ENCODE measurements at places on chromosomes 16 and 17.

GRCh38 chr16:11377154-11377553 is 31.9 kb downstream of the RMI2 start:
- DNase-seq = no peak

DNA sequence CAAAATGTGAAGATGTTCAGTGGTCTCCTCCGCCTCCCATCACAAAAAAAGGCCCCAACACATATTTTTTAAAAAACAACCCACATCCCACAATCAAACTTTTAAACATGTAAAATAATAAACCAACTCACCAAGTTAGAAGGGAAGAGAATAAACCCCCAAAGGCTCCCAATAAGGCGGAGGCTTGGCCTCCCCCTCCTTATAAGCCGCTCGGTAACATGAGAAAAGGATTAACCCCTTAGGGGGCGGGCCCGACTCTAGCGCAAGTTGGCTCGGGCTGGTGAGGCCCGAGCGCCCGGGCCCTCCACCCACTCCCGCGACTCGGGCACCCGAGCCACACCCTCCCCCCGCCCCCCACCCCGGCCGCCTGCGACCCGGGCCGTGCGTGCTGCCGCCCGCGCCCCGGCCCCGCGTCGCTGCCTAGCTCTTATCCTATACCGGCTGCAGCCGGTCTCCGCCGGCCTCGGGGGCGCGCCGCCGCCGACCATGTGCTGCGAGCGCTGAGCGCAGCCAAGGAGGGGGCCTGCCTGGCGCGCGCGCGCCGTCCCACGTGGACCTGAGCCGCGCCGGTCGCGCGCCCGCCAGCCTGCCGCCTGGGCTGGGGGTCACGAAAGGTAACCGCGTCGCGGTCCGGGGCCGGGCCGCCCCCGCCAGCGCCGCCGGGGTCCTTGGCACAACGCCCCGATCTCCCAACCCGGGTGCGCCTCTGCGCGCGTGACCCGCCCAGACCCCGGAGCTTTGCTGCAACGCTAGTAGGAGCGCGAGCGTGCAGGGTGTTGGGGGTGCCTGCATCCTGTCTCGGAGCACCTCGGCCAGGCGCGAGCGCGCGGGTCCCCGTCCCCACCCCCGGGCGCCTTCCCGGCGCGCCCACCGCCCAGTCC is at the start of the genes ARSG and SLC16A6:
Gene ARSG (plus strand): TSS at position 541 of the 881 bp plus-strand sequence. CDS start 15,999 bp downstream, outside the sequence.
Gene SLC16A6 (minus strand): TSS at position 173 of the 881 bp plus-strand sequence. CDS start 12,807 bp downstream, outside the sequence.
- peak; percentile 66 for DNase-seq

DNA sequence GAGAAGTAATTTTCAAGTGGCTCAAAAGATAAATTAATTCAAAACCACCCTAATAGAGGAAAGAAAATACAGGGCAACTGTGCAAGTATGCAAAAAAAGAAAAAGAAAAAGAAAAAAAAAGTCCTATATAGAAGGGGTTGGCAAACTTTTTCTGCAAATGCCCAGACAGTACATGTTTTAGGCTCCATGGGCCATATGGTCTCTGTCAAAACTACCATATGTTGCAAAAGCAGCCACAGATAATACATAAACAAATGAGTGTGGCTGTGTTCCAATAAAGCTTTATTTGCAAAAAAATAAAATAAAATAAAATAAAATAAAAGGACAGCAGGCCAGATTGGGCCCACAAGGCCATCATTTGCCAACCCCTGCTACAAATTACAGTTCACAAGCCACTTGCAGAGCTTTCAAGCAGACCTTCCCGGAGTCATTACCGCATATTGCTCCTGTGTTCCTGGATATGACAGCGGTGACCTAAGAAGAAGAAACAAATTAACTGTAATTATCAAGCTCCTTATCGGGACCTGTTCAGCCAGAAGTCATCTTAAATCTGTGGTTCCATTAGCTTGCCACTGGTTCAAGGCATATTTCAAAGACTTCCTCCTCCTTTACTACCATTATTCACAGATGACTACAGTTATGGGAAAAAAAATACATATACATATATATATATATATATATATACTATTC is 15.9 kb downstream of the ZC3H7A start:
- DNase-seq = no peak

DNA sequence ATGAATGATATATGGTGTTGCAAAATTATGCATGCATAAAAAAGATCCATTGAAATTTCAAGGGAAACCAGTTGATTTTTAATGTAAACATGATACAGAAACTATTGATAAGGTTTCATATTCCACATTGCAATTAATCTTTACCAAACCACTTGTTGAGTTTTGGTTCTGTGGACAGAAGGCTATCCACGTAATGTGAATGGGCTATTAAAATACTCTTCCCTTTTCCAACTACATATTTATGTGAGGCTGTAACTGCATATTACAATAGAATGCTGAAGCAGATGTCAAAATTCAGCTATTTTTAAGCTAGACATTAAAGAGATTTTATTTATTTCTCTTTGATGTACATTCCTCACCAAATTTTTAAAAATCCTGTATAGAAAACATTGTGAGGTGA is 33.7 kb upstream of the VPS4A start:
- no peak for DNase-seq

- DNase-seq = no peak
Observed at GRCh38 chr16:87058728-87059250, 258.4 kb downstream of the C16orf95 start.

DNA sequence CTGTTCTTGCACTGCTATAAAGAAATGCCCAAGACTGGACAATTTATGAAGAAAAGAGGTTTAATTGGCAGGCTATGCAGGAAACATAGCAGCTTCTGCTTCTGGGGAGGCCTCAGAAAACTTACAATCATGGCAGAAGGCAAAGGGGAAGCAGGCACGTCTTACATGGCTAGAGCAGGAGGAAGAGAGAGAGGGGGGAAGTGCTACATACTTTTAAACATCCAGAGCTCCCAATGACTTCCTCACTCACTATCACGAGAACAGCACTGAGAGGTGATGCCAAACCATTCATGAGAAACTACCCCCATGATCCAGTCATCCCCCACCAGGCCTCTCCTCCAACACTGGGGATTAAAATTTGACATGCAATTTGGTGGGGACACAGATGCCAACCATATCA is 13.3 kb downstream of the WFIKKN2 start:
- no peak for DNase-seq

DNA sequence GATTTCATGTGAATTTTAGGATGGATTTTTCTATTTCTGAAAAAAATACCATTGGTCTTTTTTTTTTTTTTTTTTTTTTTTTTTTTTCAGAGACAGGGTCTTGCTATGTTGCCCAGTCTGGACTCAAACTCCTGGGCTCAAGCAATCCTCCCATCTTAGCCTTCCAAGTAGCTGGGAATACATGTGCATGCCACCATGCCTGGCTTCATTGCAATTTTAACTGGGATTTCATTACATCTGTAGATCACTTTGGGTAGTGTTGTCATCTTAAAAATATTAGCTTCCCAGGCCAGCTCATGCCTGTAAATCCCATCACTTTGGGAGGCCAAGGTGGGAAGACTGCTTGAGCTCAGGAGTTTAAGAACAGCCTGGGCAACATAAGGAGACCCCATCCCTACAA is 54.8 kb downstream of the TOM1L2 start:
- no peak for DNase-seq

GRCh38 chr17:54990118-54990517 is 21.6 kb downstream of the STXBP4 start:
- DNase-seq = no peak

DNA sequence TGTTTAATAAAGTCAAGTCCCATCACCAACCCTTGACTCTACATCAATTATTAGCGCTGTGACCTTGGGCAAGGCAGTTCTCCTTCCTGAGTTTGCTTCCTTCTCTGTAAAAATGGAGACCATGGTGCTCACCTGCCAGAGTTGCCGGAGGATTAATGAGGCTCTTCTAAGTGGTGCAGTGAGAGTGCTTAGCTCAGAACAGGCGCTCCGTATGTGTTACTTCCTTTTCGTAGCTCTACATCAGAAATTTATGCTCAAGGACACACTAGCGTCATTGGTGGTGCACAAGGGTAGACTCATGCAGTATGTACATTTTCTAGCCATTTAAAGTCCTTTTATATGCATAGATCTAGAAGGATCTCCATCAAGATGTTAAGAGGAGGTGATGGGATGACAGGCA is 17.4 kb upstream of the CMIP start:
- DNase-seq = no peak

DNA sequence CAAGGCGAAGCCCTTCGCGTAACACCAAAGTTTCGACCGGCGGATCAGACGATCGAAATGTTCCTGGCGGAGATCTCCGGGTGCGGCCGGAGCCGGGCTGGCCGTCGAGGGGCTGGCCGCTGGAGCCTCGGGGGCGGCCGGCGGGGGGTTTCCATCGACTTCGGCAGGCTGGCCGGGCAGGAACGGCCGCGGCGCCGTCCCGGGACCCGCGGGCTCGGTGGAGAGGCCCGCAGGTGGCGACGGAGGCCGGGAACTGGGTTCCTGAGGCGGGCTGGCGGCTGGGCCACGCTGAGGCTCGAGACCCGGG is 1.1 kb downstream of the EPOP start:
- DNase-seq = no peak

- no peak for DNase-seq
Observed at GRCh38 chr16:4703906-4704305, 10.5 kb downstream of the NUDT16L1 start.

DNA sequence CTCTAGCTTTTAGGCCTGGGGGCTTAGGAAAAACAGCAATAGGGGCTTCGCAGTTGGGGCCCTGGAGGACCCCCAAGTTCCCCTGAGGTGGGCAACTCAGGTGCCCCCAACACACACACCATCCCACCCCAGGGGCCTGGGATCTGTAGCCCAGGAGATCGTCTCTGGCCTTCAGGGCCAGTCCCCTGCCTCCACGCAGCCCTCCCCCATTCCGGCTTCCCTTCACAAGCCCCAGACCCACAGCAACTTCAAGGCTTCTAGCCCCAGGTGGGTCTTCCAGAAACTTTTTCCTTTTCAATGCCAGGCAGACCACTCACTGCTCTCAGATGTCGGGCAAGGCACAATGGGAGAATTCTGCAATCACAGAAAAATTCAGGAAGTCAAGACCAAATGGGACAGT is 79.4 kb downstream of the C16orf78 start:
- no peak for DNase-seq

DNA sequence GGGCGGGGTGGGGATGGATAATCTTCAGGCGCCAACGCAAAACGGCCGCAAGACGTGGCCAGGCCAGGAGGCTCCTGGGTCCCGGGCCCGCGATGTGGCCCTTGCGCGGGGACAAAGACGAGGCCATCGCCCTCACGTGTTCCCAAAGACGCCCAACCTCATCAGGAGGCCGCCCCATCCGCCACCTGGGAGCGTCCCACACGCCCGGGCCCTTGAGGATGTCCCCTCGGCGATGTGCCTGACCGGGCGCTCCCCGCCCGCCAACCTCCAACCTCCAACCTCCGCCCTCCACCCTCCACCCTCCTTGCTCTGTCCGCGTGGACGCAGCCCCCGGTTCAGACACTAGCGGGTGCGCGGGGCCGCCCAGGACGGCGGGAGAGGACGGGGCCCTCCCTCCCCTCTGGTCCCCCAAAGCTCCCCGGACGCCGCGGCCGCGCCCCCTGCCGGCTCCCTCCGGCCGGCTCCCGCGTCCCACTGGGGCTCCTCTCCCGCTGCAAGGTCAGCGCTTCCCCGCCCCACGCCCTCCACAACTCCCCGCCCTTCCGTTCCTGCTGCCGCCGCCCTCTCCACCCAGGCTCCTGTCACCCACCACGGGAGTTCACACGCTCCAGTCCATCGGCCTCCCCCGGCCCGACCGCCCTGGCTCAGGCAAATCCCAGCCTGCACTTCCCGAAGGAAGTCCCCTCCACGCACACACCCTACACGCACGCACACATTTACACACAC is 250.8 kb upstream of the RPL38 start:
- no peak for DNase-seq

- no peak for DNase-seq
Observed at GRCh38 chr17:20187049-20187448, 177.9 kb downstream of the SPECC1 start.

DNA sequence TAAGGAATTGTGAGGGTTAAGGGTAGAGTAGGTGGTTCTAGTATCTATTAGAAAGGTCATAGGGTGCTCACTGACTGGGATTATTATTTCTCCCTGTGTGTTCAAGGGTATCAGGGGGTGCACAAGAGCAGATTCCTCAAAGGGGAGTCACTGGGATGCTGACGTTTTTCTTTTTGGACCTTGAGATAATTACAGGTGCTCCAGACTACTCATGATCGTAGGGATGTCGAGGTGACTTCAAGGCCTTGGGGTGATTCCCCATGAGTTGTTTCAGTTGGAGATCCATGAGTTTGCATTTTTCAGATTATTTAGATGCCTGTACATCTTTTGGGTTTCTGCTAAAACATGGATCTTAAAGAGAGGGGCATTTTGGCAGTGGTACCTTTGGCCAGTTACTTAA is 41.4 kb upstream of the TEKT1 start:
- DNase-seq = no peak

GRCh38 chr16:78562650-78563049 is 463.2 kb downstream of the WWOX start:
- peak; percentile 49 for DNase-seq

- DNase-seq = no peak
Observed at GRCh38 chr17:46072998-46073397, 73.9 kb downstream of the STH start.

DNA sequence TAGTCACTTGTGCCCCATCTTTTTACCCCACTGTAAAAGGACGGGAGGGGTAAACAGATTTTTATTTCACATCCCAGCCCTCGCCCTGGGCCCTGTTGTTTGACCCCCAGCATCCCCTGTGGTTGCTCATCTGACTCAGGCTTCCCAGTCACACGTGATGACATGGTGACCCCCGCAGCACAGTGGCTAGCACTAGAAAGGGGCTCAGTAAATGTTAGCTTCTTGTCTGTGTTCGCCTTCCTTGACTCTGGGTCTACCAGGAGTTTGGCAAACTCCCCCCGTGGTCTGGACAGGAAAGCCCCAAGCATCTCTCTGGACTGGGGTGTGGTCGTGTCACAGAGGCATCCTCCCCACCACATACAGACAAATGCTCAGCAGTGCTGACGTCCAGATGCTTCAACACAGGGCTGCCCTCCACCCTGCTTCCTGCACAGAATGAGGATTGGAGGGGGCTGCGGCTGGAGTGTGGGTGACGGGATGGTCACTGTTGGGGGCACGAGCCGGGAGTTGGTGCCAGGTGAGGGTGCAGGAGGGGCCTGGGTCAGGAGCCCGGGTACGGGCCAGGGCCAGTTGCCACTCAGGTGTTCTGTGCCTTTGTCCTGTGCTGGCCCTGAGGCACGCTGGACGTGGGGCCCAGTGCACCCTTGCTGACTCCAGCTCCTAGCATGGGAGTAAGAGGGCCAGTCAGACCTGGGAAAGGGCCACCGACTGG is 69.1 kb downstream of the METRNL start:
- no peak for DNase-seq

DNA sequence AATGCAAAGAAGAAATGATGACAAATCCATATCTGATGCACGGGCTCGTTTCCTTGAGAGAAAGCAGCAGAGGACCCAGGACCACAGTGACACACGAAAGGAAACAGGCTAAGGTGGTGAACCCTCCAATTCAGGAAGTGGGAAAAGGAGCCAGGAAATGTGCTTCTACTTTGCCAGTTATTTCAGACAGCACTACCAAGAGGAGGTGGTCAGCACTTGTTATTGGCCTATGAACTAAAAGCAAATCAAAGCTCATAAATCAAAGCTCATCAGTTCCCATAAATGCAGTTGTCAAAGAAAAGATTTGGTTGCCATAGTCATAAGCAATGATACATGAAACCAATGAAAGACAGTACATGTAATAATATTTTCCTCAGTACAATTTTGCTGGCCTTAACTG is 12.6 kb upstream of the CLTC start:
- DNase-seq = no peak

Measured in putamen (tissue), 1 donor.